Activated CD4-positive, alpha-beta memory T cell treated with anti-CD3 and anti-CD28 coated beads for 36 hours (primary cell): ENCODE measurements at places on chromosomes 5 and 9. TPM values are rescaled to one million over a fixed set of nuclear protein-coding genes. Genes with fewer than 3 reads are reported as not detected.

Gene ST8SIA4
- 32.8 TPM for total RNA-seq

Gene PCDHGA11
- 0.05 TPM for total RNA-seq

DNA sequence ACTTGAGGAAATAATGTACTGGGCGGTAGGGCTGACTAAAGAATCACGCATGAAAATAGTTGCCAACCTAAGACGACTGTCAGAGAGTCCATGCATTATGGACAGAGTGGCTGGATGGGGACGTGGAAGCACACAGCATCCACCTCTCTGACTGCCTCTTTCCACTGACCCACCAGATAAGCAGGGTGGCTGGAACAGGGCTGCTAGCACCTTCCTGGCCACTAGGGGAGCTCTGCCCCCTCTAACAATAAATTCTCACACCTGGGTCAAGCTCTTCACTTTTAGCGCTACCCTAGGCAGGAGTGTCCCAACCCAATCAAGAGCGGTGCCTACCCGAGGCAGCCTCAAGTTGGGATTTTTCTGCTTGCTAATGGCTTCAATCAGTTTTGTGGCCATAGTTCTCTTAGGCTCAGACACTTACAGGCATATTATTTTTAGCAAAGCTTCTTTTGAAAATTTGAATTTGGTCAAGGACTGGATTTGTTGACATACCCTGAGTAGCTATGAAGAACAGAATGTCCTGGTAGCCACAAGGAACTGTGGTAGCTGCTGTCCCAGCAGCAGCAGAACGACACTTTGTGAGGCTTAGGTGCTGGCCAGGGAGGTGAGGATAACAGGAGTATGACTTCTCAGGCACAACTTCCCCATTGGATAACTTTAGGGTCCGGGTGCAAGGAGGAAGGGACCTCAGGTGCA is 6.9 kb upstream of the TPM2 start:
- DNase-seq, result peak; percentile 71

DNA sequence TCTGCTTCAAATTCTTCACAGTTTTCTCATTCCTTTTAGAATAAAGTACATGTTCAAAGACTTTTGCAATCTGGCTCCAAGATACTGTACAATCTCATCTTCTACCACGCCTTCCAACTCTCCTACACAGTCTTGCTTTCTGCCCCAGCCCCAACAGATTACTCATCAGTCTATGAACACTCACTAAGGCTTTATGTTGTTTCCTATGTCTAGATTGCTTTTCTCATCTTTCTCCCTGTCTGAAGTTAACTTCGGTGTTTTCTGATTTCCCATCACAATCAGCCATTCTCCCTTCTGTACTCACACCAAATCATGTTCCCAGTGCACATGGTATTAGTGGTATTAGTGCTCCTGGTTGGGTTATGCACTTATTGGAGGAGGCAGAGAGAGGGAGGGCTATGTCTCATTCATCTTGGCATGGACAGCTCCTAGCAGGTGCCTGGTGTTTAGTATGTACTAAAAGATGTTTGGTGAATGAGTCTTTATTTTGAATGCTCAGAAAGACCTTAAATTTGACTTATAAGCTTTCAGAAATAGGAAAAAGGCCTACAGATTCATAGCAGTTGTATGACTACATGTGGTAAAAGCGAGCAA is 44.0 kb upstream of the ZNF608 start:
- no peak for DNase-seq

DNA sequence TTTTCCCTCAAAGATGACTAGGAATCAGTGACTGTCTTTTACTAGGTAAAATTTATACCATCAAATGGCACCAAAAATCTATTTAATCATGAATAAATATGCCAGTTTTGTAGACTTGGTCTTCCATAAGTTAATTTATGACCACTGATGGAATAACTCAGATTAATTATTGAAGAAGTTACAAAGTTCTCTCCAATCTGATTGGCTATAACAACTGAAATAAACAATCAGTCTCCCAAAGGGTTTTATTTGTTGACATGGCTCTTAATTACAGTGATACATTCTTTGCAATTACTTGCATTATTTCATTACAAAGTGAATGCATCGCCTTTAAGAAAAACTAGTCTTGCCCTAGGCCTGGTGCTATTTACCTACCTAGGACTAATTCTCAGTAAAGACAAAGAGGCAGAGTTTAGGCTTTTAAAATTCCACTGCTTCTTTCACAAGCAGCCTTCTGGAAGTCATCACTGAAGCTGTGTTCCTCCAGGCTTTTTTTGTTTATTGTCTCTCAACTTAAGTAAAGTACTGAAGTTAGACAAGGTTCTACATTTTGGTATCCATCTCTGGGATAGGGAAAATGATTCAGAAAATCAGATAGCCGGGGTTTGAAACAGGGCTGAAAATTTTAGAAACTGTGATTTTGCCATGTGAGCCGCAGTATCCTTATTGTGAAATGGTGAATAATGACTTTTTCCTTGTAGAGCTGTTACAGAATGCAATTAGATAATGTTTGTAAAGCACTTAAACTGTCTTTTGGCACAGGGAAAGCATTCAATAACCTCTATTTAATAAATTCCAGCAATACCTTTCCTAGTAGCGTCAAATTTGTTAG is 2.5 kb downstream of the STOM start:
- DNase-seq, result no peak

- no peak for DNase-seq
Observed at GRCh38 chr9:17837965-17838364, 259.1 kb downstream of the SH3GL2 start.

GRCh38 chr5:179413086-179413690 is 67.9 kb upstream of the ADAMTS2 start:
- DNase-seq, result no peak

DNA sequence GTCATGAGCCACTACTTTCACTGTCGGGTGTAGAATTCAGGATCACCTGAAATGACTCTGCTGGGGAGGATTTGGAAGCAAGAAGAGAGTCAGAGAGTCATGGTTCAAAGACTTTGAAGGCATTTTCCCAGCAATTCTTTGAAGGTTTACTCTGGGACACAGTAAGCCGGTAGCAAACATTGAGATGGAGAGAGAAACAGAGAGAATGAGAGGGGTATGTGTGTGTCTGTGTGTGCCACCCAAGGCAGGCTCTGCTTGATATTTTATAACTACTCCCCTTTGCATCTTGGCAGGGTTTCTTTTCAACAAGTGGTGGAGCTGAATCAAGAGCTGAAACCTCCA is 89.8 kb downstream of the ANKRD55 start:
- no peak for DNase-seq

DNA sequence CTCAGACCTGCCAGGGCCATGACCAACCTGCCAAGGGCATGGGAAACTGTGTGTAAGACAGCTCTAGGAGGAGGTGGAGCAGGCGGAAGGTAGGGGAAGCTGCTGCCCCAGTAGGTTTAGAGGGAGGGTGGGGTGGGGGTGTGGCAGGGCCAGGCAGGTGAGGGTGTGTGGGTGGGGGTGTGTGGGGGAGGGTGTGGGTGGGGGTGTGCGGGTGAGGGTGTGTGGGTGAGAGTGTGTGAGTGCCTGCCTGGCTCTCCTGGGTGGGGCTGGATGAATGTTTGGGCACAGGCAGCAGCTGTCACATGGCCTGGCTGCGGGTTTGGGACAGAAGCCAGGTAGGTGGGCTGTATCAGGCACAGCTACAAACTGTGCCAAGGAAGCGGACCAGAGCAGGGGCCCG is 8.8 kb upstream of the N4BP3 start:
- DNase-seq, result no peak
